Progenitor cell of endocrine pancreas (in vitro differentiated cells): ENCODE measurements at places on chromosomes 4 and X.

DNA sequence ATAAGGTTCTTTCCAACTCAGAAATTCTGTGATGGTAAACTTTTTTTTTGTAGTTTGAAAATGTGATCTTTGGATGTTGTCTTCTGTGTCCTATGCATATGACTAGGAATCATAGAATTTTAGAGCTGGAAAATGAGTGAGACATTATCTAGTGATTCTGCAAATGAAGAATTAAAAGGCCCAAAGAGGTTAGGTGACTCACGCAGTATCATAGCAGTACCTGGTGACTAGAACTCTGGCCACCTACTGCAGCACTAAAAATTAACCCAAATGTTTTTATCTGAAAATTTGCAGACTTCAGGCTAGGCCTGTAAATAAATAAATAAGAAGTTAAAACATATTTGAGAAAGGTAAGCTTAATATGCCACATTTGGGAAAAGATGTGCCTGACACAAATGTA is 52.8 kb downstream of the NFKB1 start:
- H3K36me3 ChIP-seq, result peaks cover 3% of the 10 kb centered on the region
- DNase-seq, result no peak
- H3K27me3 ChIP-seq, result no peaks in the 10 kb centered on the region
- H3K4me3 ChIP-seq, result no peak overlapping the region

- H3K4me1 ChIP-seq, result peaks cover 23% of the 10 kb centered on the region
- no peak overlapping the region for H3K4me3 ChIP-seq
- H3K27ac ChIP-seq, result no peak overlapping the region
- no peak for DNase-seq
- no peaks in the 10 kb centered on the region for H3K27me3 ChIP-seq
These were observed 19.7 kb upstream of the PNPLA4 start for GRCh38 chrX:7946960-7947359.

DNA sequence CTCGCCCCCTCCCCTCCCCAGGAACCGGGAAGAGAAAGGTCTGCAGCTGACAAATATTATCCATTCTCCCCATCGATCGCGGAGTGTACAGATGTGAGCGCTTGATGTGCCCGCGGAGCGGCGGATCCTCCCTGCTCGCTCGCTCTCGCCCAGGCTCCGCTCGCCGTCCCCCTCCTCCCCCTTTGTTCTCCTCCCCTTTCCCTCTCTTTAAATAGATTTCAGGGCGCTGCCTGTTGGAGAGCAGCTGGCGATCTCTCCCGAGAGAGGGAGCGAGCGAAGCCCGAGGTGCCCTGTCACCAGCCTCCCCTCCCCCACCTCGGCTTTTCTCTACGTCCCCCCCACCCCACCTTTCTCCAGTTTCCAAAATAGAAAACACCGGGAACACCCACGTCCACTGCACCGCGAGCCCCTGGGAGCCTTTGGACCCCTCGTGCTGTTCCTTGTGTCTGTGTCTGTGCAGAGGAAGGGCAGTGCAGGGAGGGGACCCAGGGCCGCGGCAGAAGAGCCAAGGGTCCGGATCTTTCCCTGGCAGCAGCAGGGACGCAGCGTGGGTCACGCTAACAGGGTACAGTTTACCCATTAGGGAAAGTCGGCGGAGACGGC is 56.6 kb upstream of the BCOR start:
- no peak for DNase-seq
- H3K4me1 ChIP-seq, result peaks cover 6% of the 10 kb centered on the region
- peaks cover 1% of the 10 kb centered on the region for H3K36me3 ChIP-seq
- H3K27me3 ChIP-seq, result peaks cover 24% of the 10 kb centered on the region

DNA sequence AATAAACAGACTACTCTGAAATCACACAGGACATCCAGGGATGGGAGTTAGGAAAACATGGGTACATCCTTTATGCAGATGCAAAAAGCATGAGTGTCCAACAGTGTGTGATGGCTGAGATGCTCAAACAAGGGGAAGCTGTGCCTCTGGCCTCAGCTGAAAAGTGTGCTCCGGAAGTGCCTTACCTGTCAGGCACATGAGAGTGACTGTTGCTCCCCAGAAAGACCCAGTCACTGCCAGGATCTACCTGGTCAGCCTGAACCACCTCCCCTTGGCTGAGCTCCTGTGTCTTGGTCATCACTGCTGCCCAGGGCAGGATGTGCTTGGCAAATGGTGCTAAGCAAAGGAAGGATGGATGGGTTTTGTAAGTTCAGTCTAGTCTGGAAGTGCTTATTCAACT is 4.0 kb downstream of the PPP2R2C start:
- DNase-seq, result no peak
- no peaks in the 10 kb centered on the region for H3K36me3 ChIP-seq
- peaks cover 69% of the 10 kb centered on the region for H3K27me3 ChIP-seq

GRCh38 chr4:150211016-150211415 is 132.8 kb downstream of the DCLK2 start:
- H3K27ac ChIP-seq, result no peak overlapping the region
- H3K4me3 ChIP-seq, result no peak overlapping the region
- no peaks in the 10 kb centered on the region for H3K36me3 ChIP-seq
- peaks cover 2% of the 10 kb centered on the region for H3K4me1 ChIP-seq
- H3K27me3 ChIP-seq, result peaks cover 3% of the 10 kb centered on the region
- no peak for DNase-seq

DNA sequence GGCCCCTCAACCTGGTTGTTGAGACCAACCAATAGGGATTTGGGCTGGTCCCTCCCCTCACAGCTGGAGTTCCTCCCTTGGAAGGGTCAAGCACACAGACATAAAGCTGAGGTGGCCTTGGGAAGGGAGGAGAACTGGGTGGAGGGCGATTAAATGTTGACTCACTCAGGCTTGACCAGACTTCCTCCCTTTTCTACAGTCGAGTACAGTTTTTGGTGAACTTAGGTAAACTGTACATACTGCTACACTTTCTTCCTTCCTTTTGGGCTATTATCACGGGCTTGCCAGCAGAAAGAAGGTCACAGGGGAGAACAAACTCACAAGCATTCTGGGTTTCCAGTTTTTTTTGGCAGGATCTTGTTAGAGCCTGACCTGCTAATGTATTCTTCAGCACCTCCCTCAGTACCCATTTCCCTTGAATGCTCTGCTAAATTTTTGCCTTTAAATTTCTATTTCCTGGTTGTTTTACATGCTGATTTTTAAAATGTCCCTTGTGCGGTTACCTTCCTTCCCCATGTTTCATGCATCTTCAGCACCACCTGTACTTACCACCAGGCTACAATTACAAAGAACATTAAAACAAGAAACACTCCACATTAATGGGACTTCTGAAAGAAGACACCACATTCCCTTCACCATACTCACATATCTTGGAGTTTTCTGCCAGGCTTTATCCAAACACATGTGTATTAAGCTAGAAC is 135.2 kb upstream of the RASGEF1B start:
- no peak overlapping the region for H3K27ac ChIP-seq
- H3K36me3 ChIP-seq, result no peaks in the 10 kb centered on the region
- H3K4me3 ChIP-seq, result no peak overlapping the region
- DNase-seq, result no peak

GRCh38 chr4:17112292-17112659 is 213.8 kb upstream of the LDB2 start:
- H3K36me3 ChIP-seq, result no peaks in the 10 kb centered on the region
- DNase-seq, result no peak
- no peak overlapping the region for H3K4me3 ChIP-seq
- H3K4me1 ChIP-seq, result no peaks in the 10 kb centered on the region
- no peak overlapping the region for H3K27ac ChIP-seq
- no peaks in the 10 kb centered on the region for H3K27me3 ChIP-seq

GRCh38 chr4:154452798-154453346 is 38.7 kb downstream of the DCHS2 start:
- no peak for DNase-seq
- H3K4me3 ChIP-seq, result no peak overlapping the region
- peaks cover 2% of the 10 kb centered on the region for H3K4me1 ChIP-seq
- no peaks in the 10 kb centered on the region for H3K36me3 ChIP-seq
- peaks cover 25% of the 10 kb centered on the region for H3K27me3 ChIP-seq

GRCh38 chr4:7392438-7393421 is 42.0 kb downstream of the PSAPL1 start:
- no peak overlapping the region for H3K27ac ChIP-seq
- peaks cover 9% of the 10 kb centered on the region for H3K4me1 ChIP-seq
- no peaks in the 10 kb centered on the region for H3K36me3 ChIP-seq
- no peak overlapping the region for H3K4me3 ChIP-seq

DNA sequence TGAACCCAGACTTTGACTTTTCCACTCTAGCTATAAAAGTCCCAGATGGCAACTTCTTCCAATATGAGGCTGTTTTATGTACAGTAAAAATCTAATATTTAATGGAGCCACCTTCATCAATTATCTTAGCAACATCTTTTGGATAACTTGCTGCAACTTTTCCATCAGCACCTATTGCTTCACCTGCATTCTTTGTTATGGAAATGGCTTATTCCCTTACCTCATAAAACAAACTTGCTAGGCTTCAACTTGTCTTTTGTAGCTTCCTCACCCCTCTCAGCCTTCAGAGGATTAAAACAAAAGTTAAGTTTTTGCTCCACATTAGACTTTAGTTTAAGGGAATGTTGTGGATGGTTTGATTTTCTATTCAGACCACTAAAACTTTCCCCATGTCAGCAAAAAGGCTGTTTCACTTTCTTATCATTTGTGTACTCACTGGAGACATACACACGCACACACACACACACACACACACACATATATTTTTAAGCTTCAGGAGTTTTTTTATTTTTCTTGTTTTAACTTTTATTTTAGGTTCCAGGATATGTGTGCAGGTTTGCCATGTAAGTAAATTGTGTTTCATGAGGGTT is 1296.1 kb upstream of the PABPC4L start:
- H3K27me3 ChIP-seq, result no peaks in the 10 kb centered on the region
- H3K27ac ChIP-seq, result no peak overlapping the region
- no peaks in the 10 kb centered on the region for H3K36me3 ChIP-seq
- DNase-seq, result no peak
- no peak overlapping the region for H3K4me3 ChIP-seq

- peaks cover 13% of the 10 kb centered on the region for H3K4me1 ChIP-seq
- DNase-seq, result no peak
- peak overlapping the region; percentile 78 for H3K27ac ChIP-seq
- no peaks in the 10 kb centered on the region for H3K27me3 ChIP-seq
- H3K36me3 ChIP-seq, result peaks cover 14% of the 10 kb centered on the region
These were observed 81.7 kb downstream of the RELL1 start for GRCh38 chr4:37604461-37604860.

DNA sequence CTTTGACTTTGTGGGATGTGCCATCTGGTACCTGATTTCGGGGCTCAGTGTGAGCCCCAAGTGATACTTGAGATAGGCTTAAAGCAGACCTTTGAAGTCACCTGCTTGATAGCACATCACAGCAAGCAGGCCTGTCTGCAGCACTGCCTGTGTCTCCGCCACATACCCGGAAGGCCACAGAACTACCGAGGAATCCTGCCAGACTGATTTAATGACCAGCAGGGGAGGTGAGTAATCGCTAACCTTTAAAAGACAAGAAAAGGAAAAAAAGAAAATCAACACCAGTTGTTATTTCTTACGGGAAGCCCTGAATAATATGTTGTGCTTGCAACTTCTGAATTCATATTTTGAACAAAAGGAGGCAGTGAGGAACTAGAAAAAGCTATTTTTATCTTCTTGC is 6.8 kb downstream of the PTCHD1 start:
- no peak overlapping the region for H3K4me3 ChIP-seq
- no peak overlapping the region for H3K27ac ChIP-seq
- no peak for DNase-seq

- peaks cover 26% of the 10 kb centered on the region for H3K4me1 ChIP-seq
- H3K36me3 ChIP-seq, result no peaks in the 10 kb centered on the region
- no peak for DNase-seq
These were observed 73.8 kb downstream of the FBXW7 start for GRCh38 chr4:152462047-152462446.

DNA sequence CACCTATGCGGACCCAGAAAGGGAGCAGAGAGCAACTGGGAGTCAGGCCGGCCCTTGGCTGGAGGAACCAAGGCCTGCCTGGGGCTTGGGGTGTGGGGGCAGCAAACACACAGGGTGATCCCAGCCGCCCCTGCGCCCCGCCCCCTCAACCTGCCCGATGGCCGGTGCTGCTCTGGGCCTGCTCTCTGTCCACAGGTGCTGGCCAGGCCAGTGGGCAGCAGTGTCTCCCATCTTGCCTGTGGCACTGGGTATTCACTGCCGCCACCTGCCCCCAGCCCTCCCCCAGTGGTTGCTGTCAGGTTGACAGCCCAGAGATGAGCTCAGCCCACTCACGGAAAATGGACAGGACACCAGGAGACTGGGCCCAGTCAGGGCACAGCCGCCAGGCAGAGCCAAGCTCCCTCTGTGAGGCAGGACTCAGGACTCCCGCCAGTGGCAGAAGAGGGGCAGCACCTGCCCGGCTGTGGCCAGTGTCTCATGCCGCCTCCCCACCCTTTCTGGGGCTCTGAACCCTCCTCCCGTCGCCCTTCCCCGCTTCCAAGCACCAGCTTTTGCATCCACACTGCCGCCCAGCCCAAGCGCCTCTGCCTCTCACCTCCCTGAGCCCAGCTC is 4.7 kb downstream of the NKX1-1 start:
- DNase-seq, result no peak
- peaks cover 6% of the 10 kb centered on the region for H3K36me3 ChIP-seq
- peak overlapping the region; percentile 81 for H3K27ac ChIP-seq
- no peaks in the 10 kb centered on the region for H3K4me1 ChIP-seq

GRCh38 chrX:133881893-133882292 is 103.5 kb downstream of the GPC3 start:
- H3K4me1 ChIP-seq, result peaks cover 61% of the 10 kb centered on the region
- H3K4me3 ChIP-seq, result no peak overlapping the region
- no peaks in the 10 kb centered on the region for H3K36me3 ChIP-seq
- peak overlapping the region; percentile 6 for H3K27ac ChIP-seq
- H3K27me3 ChIP-seq, result no peaks in the 10 kb centered on the region

DNA sequence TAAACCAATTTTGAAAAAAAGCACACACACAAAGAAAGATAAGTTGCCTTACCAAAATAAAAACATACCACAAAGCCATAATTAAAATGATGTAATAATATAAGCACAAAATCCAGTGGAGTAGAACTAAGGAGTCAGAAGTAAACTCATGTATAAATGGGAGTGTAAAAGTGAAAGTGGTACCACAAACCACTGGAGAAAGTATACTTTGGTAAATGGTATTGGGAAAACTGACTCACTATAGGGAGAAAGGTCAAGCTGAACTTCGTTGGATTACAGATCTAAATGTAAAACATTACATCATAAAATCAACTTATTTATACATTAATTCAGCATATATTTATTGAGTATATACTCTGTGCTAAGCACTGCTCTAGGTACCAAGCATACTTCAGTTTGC is 46.3 kb upstream of the HHIP start:
- DNase-seq, result no peak
- H3K4me3 ChIP-seq, result no peak overlapping the region
- no peak overlapping the region for H3K27ac ChIP-seq
- no peaks in the 10 kb centered on the region for H3K27me3 ChIP-seq
